ENCODE measurements at places on chromosomes 13 and 19. TPM values are rescaled to one million over a fixed set of nuclear protein-coding genes. Genes with fewer than 3 reads are reported as not detected.

GRCh38 chr13:44809190-44809589, 180.1 kb downstream of the NUFIP1 start:
- peaks cover 6% of the 10 kb centered on the region for H3K27me3 ChIP-seq
- H3K4me1 ChIP-seq: no peaks in the 10 kb centered on the region
- H3K27ac ChIP-seq: no peak overlapping the region
- no peak overlapping the region for H3K4me3 ChIP-seq
- no peaks in the 10 kb centered on the region for H3K36me3 ChIP-seq

DNA sequence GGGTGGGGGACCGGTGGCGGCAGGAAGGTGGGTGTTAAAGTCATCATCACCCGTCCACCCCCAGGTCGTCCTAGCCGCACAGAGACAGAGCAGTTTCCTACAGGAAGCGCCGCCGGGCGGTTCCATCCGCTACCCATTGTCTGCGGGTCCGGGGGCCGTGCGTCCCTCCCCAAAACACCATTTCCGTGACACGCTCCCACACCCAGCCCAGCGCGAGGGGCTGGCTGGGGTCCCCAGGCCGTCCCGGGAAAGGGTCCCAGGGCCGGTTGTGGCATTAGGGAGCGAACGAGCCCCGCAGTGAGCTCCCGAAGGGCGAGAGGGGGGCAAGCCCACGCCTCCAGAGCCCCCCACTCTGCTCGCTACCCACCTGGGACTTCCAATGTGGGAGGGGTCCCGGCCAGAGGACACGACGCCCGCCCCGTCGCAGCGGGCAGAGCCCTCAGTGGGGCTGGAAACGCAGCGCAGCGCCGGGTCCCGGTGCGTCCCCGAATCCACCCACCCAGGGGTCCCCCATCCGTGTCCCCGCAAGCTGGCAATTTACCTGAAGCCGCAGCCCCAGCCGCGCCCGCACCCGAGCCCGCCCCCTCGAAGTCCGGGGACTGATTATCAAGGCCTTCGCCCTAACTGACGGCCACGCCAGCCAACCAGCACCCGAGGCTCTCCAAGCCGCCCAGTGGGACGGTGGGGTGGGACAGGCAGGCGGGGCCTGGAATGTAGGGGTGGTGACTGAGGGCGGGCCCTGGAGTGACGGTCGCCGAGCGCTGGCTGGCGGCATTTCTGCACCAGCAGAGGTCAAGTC, at the start of gene KANK3:
TSS of gene KANK3 (minus strand) at position 579 of the 799 bp plus-strand sequence. CDS start 5,434 bp downstream, outside the sequence.
- peak within 1 kb of the TSS; percentile 36 for H3K4me3 ChIP-seq
- H3K27ac ChIP-seq: no peak within 1 kb of the TSS
- peaks cover 9% of the 10 kb centered on the region for H3K27me3 ChIP-seq
- H3K36me3 ChIP-seq: no peaks in the 10 kb centered on the region
- DNase-seq: peak; percentile 97

- peaks cover 15% of the 10 kb centered on the region for H3K4me1 ChIP-seq
- no peak for DNase-seq
- H3K4me3 ChIP-seq: no peak overlapping the region
- no peaks in the 10 kb centered on the region for H3K36me3 ChIP-seq
Observed at GRCh38 chr19:35204799-35205732, 23.5 kb downstream of the FAM187B start.

DNA sequence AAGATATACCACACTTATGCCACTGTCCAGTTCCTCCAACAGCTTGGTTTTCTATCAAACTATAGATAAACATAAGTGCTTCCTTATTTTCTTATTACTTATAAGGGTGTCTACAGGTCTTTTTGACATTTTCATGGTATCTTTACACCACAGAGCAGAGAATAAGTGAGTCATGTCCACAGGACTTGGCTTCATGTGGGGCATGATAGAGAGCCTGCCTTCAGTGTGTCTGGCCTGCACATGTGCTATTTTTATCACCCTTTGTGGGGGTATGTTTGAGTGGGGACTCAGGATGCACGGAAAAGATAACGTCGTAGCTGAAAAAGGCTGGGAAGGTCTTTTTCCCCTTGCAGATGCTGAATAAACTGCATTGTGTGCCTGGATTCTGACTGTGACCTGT, 8.1 kb upstream of the STOML3 start:
- no peak for DNase-seq
- no peaks in the 10 kb centered on the region for H3K4me1 ChIP-seq
- H3K27me3 ChIP-seq: no peaks in the 10 kb centered on the region
- H3K36me3 ChIP-seq: no peaks in the 10 kb centered on the region

- no peaks in the 10 kb centered on the region for H3K27me3 ChIP-seq
- DNase-seq: peak; percentile 54
- H3K36me3 ChIP-seq: no peaks in the 10 kb centered on the region
- peaks cover 42% of the 10 kb centered on the region for H3K4me1 ChIP-seq
- H3K4me3 ChIP-seq: no peak overlapping the region
Observed at GRCh38 chr13:103101500-103101899, 35.3 kb upstream of the SLC10A2 start.

DNA sequence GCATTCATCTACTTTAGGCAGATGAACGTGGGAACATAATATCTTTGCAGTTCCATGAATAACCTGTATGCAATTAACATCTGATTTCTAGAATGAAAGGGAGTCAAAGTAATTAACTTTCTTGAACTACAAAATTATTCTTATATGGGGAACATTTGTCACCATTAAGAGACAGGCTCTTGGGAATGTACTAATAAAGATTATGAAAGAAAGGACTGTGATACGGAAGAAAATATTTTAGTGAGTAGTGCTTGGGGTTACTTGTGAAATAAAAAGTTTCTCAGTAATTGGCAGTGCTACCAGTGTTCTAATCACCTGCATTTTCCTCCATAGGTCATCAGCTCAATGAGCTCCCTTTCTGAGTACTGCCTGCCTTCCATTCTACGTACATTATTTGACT, 85.4 kb downstream of the FRY start:
- no peak overlapping the region for H3K27ac ChIP-seq
- no peak overlapping the region for H3K4me3 ChIP-seq
- no peaks in the 10 kb centered on the region for H3K27me3 ChIP-seq
- no peak for DNase-seq
- no peaks in the 10 kb centered on the region for H3K36me3 ChIP-seq

- H3K4me3 ChIP-seq: peak overlapping the region; percentile 89
- no peaks in the 10 kb centered on the region for H3K27me3 ChIP-seq
- H3K27ac ChIP-seq: peak overlapping the region; percentile 21
- DNase-seq: no peak
Observed at GRCh38 chr19:39405958-39406655, 540 bp upstream of the ZFP36 start.

DNA sequence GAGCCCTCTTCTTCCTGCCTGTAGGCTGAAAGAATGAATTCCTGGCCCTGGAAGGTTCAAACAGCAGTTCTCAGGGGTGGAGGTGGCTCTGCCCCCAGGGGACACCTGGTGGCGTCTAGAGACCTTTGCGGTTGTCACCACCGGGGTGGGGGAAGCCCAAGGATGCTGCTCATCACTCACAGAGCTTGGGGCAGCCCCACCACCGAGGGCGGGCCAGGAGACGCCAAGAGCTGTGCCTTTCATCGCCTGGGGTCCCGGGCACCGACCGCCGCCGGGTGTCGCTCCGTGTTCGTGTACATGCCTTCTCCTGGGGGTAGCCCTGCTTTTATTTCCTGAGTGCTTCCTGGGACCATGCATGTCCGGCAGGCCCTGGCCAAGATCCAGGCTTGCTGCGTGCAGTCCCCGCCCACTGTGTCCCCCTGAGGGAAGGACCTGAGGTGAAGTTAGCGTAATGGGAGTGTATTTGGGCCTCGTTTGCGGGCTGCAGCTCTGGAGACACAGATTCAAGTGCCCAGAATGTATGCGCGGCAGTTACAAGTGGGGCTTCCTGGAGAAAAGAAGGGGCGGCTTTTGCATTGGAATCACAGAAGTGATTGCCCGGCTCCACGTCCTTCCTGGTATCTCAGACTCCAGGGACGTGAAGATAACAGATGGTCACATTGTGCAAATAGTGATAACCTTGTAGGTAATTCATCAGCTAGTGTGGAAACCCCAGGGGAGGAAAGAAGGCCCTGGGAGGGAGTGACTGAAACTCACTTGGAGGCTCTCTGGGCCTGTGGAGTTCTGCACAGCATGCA, 7.8 kb downstream of the DOT1L start:
- H3K27me3 ChIP-seq: no peaks in the 10 kb centered on the region
- no peak overlapping the region for H3K4me3 ChIP-seq
- H3K4me1 ChIP-seq: peaks cover 73% of the 10 kb centered on the region
- peak; percentile 71 for DNase-seq
- H3K27ac ChIP-seq: peak overlapping the region; percentile 95
- no peaks in the 10 kb centered on the region for H3K36me3 ChIP-seq

SPACA4 gene
- not detected for total RNA-seq

EDDM13 gene
- not detected for total RNA-seq
